Stimulated activated CD4-positive, alpha-beta T cell treated with anti-CD3 and anti-CD28 coated beads, Interleukin-4, amount 100 ng/mL, for 24 hours (primary cell): ENCODE measurements at places on chromosomes 2 and 18.

DNA sequence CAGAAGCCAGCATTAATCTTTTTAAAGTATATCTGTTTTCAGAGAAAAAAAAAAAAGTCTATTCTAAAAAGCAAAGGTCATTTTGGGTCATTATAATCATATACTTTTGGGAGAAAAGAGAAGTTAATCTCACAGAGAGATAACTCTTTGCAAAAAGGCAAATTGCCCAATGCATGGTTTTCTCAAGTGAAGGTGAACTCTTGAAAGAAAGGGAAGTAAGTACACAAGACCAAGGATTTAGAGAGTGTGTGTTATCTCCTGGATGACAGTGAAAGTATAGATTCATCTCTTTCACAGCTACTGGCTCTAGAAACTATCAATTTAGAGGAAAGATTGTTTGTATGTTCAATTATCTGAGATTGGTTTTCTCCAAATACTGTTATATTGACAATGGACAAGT lies 151.4 kb downstream of the CD8B2 start:
- no peak for DNase-seq

GRCh38 chr2:221969830-221970144 lies 329.0 kb downstream of the PAX3 start:
- DNase-seq: no peak

DNA sequence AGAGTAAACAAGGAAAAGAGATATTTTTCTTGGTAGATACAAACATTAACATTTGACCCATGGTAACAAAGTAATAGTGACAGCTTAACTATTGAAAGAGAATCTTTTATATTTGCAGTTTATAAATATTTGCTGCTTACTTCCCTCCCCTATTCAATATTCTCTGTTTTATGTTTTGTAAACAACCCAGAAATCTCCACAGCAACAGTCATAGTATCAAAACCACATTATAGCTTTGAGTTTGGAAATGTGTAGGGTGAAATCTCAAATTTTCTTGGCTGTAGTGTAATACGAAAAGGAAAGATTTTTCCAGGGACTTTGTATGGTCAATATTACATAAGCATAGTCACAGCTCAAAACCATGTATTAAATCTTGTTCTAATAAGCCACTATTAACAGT lies 511.2 kb downstream of the METTL4 start:
- DNase-seq: no peak

GRCh38 chr2:177830881-177831386 lies 241.6 kb downstream of the PDE11A start:
- no peak for DNase-seq

DNA sequence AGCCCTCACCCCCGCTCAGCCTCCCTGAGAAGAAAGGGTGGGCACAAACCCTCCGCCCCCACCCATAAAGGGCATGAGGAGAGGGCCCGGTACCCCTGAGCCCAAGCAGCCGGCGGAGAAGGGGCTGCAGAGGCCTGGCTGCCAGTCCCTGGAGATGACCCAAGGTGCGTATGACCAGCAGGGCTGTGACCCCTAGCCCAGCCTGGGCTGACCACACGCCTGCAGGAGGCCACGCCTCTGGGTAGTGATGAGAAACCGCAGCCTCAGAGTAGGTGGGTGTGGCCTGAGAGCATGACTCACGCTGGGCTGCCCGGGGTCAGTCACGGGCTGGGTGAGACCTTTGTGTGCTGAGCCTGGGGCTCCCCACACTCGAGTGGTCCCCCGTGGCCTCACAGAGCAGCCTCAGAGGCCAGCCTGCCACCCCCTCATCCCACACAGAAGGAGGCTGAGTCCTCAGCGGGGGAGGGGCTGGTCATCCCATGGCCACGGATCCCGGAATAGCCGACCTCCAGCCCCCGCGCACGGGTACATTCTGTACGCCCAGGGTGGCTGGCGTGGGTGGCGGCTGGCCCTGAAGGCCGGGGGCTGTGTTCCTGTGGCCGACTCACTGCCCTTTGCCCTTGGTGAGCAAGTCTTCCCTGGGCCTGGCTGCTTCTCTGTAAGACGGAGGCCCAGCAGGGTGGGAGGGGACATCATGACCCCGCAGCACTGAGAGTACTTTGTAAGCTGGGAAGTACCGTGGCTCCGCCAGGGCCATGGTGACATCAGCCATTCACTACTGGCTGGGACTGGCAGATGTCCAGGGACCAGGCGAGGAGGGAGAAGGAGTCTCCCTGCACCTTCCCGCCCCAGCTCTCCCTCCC lies 110.8 kb upstream of the OTOS start:
- DNase-seq: peak; percentile 2

GRCh38 chr2:33241581-33241980 lies 234.9 kb upstream of the RASGRP3 start:
- DNase-seq: no peak

- no peak for DNase-seq
These were observed 247.0 kb upstream of the SYT4 start for GRCh38 chr18:43524260-43524659.

GRCh38 chr2:20992201-20992711 lies 51.6 kb downstream of the APOB start:
- no peak for DNase-seq
